ENCODE measurements at places on chromosomes 16 and 17.

DNA sequence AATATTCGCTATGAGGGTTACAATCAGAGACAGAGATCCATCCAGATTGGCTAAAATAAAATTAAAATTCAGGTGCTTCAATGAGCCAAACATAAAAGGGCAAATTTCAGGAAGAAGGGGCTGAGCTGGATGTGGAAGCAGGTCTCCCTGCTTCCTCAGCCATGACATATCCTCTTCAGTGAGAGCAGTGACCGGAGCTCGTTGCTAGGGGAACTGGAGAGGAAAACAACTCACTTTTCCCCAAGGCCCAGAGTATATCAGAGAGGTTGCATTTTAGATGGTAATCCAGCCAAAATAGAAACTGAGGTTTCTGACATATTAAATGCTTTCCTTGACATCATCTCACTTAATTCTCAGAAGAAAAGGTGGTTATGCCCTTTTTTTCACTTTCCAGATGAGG is 503.5 kb downstream of the HS3ST4 start:
- DNase-seq: no peak

DNA sequence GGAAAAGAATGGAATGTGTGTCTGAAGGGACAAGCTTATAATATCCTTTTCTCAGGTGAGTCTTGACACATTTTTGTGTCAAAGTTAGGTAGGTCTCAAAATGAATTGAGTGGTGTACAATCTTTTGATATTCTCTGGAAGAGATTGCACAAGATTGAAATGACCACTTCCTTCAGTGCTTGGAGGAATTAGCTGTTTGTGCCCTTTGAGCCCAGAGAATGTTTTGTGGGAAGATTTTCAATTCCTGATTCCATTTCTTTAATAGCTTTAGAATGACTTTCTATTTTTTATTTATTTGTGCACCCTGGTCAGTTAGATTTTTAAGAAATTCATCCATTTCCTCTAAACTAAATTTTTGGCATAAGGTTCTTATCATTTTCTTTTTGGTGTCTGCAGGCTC is 1.6 kb upstream of the CCL13 start:
- DNase-seq: no peak

- DNase-seq: no peak
These were observed 14.3 kb downstream of the TMEM100 start for GRCh38 chr17:55708175-55708974.

DNA sequence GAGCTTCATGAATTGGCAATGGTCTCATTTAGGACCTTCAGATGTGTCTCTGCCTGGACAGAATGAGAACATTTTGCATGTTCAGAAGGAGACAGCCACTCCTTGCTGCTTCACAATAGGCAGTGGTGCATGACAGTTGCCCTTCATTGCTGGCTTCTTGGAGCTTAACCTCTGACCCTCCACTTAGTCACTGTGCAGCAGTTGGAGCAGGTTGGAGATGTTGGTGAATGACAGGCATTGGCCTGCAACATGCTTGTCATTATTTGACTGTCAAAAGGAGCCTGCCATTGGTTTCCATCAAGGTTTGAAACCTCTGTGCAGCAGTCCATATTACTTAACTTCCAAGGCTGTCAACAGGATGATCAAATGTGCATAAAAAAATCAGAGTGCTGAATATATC is 22.7 kb downstream of the FTO start:
- no peak for DNase-seq

- DNase-seq: no peak
These were observed 3.5 kb downstream of the CDH13 start for GRCh38 chr16:82630219-82630618.

GRCh38 chr17:51507444-51507843 is 247.1 kb downstream of the UTP18 start:
- DNase-seq: no peak

- DNase-seq: no peak
These were observed 7.2 kb upstream of the DRC7 start for GRCh38 chr16:57687363-57687929.

GRCh38 chr17:6153375-6153774 is 83.2 kb downstream of the WSCD1 start:
- no peak for DNase-seq

DNA sequence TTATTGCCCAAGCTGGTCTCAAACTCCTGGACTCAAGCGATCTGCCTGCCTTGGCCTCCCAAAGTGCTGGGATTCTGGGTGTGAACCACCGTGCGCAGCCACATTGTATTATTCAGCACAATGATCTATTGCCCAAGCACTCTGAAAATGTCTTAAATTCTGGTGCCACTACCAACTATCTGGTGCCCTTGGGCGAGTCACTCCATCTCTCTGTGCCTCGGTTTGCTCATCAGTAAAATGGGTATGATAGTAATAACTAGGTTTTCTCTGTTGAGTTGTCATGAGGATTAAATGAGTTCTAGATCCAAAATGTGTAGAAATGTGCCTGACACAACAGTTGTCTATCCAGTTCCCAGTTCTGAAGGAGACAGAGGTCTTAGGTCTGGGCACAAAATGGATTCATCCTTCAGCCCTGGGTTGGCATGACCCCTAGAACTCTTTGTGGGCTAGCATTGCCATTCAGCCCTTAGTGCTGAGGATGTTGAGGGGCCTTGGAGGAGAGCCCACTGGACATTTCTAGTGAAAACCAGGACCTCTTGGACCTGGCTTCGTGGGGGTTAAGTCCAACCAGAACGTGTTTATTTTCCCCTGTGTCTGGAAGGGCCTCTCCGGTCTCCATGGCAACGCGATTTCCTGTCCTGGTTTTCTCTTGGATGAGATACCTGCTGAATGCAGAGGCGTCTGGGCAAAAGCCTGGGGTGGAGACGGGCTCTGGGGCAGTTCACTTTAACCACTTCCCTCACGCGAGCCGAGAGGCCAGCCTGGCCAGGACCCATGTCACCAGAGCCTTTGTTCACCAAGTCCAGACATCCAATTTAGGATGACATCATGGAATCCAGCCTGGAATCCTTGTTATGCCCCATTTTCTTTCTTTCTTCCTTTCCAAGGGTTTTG is 43.7 kb upstream of the TNRC6A start:
- DNase-seq: peak; percentile 8

GRCh38 chr16:51416926-51417325 is 265.9 kb upstream of the SALL1 start:
- DNase-seq: no peak

GRCh38 chr16:75217389-75217851 is 1.4 kb upstream of the CTRB1 start:
- DNase-seq: no peak

- peak; percentile 8 for DNase-seq
These were observed 18.9 kb downstream of the DNAH17 start for GRCh38 chr17:78558181-78558850.

- no peak for DNase-seq
These were observed 31.0 kb downstream of the NGFR start for GRCh38 chr17:49525831-49526741.

DNA sequence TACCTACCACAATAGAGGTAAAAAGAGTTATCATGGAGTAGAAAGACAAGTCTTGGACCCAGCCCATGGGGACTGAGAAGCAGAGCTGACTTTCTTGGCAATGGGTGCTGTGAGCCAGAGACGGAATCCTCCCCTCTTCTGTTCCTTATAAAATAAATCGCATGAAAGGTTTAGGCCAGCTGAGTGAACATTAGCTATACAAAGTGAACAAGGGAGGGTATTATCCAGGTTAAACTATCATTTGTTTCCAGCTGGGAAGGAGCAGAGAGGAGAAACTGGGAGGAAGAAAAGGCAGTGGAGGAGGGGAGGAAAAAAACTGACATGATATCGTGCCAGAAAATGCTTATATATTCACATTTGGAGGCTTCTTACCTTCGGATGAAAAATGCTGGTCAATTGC is 13.3 kb upstream of the PAFAH1B1 start:
- DNase-seq: no peak

GRCh38 chr16:85090873-85091521 is 21.3 kb downstream of the CIBAR2 start:
- no peak for DNase-seq

GRCh38 chr17:6421700-6422604 is 13.0 kb downstream of the AIPL1 start:
- DNase-seq: peak; percentile 71

- no peak for DNase-seq
These were observed 13.8 kb downstream of the KCNG4 start for GRCh38 chr16:84226026-84226425.

DNA sequence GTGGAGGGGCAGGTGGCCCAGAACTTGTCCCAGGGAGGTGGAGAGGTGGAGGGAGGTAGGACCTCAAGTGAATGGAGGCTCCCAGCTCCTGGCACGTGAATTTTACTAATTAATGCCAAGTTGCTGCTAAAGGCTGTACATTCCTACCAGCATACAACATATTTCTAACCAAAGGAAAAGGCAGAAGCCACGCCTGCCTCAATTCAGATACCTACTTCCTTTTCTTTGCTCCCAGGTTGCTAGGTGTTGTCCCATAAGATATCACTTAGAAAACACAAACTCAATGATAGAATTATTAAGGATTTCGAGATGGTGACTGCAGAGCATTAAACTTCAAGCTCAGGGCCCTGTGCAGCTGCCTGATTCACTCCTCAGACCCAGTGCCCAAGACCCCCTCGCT is 20.5 kb upstream of the SMPD3 start:
- DNase-seq: peak; percentile 25

GRCh38 chr17:17685775-17686291 is 4.6 kb downstream of the RAI1 start:
- peak; percentile 34 for DNase-seq

GRCh38 chr17:82767041-82767754 is 15.3 kb downstream of the TBCD start:
- DNase-seq: peak; percentile 75

GRCh38 chr16:58533751-58534470 is 18.6 kb downstream of the SETD6 start:
- no peak for DNase-seq

- DNase-seq: no peak
These were observed 102.6 kb upstream of the HS3ST3A1 start for GRCh38 chr17:13704333-13704732.

- DNase-seq: peak; percentile 42
These were observed 699 bp upstream of the MAP1LC3B start for GRCh38 chr16:87391324-87391949.

DNA sequence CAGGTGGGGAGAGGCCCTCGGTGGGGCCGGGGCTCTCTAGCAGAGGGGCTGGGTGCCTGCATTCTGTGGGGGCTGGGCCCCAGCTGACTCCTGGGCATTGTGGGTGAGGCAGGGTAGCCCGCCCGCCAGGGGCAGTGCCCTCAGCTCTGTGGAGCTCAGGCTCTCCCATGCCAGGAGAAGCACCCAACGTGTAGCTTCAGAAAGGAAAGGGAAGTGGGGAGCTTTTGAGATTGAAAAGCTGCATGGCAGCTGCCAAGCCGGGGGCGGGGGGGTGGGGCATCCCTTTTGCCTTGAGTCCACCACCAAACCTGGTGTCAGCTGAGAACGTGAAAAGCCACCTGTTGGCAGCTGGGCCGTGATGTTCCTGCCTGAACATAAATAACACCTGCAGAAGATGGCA is 192.1 kb upstream of the CIBAR2 start:
- peak; percentile 20 for DNase-seq

DNA sequence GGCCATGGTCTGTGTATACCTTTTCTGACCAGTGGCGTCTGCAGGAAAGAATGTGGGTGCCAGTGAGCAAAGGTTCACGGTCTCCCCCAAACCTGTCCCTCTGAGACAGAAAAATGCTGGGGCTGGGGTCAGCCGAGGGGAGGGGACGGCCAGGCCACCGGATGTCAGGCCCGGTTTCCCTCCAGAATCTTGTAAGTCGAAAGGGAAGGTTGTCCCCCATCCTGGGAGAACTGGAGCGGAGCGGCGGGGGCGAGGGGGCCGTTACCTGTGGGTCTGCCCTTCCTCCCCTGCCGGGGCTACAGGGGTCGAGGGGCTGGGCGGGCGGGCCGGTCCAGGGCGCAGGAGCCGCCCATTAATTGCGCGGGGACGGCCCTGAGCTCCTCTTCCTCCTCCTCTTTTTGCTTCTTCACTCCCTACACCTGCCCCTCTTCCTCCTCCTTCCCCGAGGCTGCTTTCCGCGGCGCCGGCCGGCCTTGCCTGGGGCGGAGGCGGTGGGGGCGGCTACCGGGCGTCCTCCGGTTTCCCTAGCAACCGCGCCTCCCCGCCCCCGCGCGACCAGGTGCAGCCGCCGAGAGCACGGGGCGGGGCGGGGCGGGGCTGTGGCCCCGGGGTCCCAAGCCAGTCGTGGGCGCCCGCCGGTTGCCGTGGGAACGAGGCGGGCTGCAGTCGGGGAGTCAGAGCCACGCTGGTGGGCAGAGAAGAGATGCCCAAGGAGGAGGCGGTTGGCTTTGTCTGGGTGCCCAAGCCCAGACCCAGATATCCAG is at the start of gene MARCHF10:
TSS of gene MARCHF10 (minus strand) at position 503 of the 764 bp plus-strand sequence. CDS start 6,579 bp downstream, outside the sequence.
- no peak for DNase-seq

- no peak for DNase-seq
These were observed 115.0 kb downstream of the SPACA3 start for GRCh38 chr17:33106525-33107165.

Data from KBM-7 (cell line).